ENCODE measurements at places on chromosomes 6 and 20. TPM values are rescaled to one million over a fixed set of nuclear protein-coding genes. Genes with fewer than 3 reads are reported as not detected.

GRCh38 chr20:3092611-3093379 is 8.3 kb upstream of the AVP start:
- peaks cover 12% of the 10 kb centered on the region for H3K4me1 ChIP-seq
- peak overlapping the region; percentile 84 for H3K4me3 ChIP-seq
- H3K36me3 ChIP-seq = no peaks in the 10 kb centered on the region
- H3K27ac ChIP-seq = peak overlapping the region; percentile 91
- H3K27me3 ChIP-seq = peaks cover 33% of the 10 kb centered on the region

Gene ID4
- not detected for total RNA-seq

Gene RAB5IF
- 122 TPM for total RNA-seq

Gene EDN3
- total RNA-seq = not detected

DNA sequence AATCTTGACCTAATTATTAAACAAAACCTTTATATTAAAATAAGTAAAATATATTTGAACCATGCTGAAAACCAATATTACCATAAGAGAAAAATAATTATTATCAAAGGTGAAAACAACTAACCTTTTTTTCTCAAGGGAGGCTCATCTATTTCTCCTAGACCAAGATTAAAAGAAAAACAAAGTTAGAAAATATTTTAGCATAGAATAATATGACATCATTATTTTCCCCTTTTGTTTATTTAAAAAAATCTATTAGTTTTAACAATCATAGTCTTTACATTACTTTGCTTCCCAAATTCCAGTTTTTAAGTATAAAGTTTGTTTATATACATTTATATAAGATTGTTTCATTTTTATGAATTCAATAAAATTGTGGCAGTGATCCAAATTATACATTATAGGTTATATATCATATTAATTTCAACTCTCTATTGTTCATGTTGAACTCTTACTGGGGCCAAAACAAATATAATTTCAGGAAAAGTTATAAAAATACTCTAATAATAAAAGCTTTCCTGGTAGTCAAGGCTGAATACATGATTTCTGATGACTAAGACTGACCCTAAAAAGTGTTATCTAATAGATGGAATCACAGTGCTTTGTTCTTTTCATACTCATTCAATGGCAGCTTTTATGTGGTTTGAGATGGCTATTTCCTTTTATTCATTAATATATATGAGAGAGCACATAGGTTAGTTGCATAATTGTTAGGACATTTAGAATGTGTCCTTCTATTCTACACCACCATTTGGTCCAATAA is 89.4 kb downstream of the TRDN start:
- H3K27ac ChIP-seq = no peak overlapping the region
- DNase-seq = no peak
- H3K36me3 ChIP-seq = no peaks in the 10 kb centered on the region
- no peak overlapping the region for H3K4me3 ChIP-seq
- no peaks in the 10 kb centered on the region for H3K4me1 ChIP-seq
- H3K27me3 ChIP-seq = no peaks in the 10 kb centered on the region

- peak overlapping the region; percentile 85 for H3K4me3 ChIP-seq
- H3K27me3 ChIP-seq = no peaks in the 10 kb centered on the region
- DNase-seq = peak; percentile 69
- peaks cover 79% of the 10 kb centered on the region for H3K4me1 ChIP-seq
Observed at GRCh38 chr20:50516180-50516934, 6.2 kb downstream of the PTPN1 start.

GRCh38 chr6:122347280-122347679 is 52.2 kb upstream of the HSF2 start:
- peaks cover 11% of the 10 kb centered on the region for H3K27me3 ChIP-seq
- DNase-seq = no peak
- no peak overlapping the region for H3K4me3 ChIP-seq
- no peaks in the 10 kb centered on the region for H3K4me1 ChIP-seq

Gene UTRN
- 45.1 TPM for total RNA-seq

GRCh38 chr20:50980071-50980681 is 21.6 kb downstream of the MOCS3 start:
- no peaks in the 10 kb centered on the region for H3K36me3 ChIP-seq
- peaks cover 14% of the 10 kb centered on the region for H3K4me1 ChIP-seq
- DNase-seq = no peak
- H3K27me3 ChIP-seq = peaks cover 19% of the 10 kb centered on the region
- H3K4me3 ChIP-seq = peak overlapping the region; percentile 3

DNA sequence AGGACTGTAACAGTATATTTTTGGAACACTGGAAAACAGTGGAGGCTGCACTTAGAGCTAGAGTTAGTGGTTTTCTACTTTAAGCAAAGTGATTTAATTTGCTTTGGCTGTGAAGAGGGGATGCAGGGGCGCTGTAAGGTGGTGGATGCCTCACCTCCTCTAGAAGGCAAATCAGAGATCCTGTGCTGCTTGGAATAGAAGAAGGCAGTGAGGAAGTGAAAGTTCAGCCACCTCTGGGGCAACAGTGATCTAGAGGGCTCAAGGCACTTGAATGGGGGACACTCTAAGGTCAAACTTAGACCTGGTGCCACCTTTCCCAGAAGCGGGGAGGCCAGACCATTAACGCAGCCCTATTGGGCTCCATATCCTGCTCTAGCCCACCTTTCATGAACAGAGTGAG is 19.0 kb upstream of the SNRPB2 start:
- peaks cover 2% of the 10 kb centered on the region for H3K36me3 ChIP-seq
- H3K27me3 ChIP-seq = peaks cover 27% of the 10 kb centered on the region
- no peak for DNase-seq
- no peak overlapping the region for H3K4me3 ChIP-seq
- H3K4me1 ChIP-seq = peaks cover 25% of the 10 kb centered on the region

GRCh38 chr20:37986873-37987601 is 46.2 kb downstream of the TTI1 start:
- H3K36me3 ChIP-seq = peaks cover 34% of the 10 kb centered on the region
- H3K27ac ChIP-seq = no peak overlapping the region
- no peak overlapping the region for H3K4me3 ChIP-seq
- no peak for DNase-seq
- peaks cover 22% of the 10 kb centered on the region for H3K4me1 ChIP-seq

DNA sequence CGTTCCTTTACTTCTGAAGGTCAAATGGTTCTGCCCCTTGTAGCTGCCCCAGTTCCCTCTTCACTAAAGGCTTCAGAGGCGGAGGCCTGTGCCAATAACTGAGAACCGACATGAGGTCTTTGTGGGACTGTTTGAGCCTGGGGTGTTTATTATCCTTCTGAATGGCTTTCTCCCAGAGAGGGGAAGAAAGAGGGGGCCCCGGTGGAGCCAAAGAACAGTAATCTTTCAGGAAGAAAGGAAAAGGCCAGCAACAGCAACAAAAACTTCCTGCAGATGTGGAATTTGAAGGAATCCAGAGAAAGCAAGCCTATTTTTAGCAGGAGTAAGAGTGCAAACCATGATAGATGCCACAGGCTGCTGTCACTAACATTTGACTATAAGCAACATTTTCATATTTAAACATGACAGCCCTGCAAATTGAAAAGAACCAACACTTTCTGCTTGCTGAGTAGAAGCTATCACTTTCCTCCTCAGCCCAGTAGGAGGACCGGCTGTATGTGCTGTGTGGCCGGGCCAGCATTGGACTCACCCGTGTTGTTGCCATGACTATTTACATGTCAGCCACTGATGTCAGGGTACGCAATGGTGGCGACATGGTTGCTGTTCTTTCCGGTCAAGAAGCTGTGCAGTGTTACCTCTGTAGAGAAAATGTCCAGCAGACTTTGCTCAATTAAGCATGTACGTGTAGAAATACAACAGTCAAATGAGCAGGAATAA is 121.3 kb downstream of the SOBP start:
- H3K4me3 ChIP-seq = no peak overlapping the region
- no peaks in the 10 kb centered on the region for H3K4me1 ChIP-seq
- peaks cover 28% of the 10 kb centered on the region for H3K27me3 ChIP-seq
- DNase-seq = no peak
- H3K27ac ChIP-seq = no peak overlapping the region
- no peaks in the 10 kb centered on the region for H3K36me3 ChIP-seq

Gene ECT2L
- total RNA-seq = not detected

DNA sequence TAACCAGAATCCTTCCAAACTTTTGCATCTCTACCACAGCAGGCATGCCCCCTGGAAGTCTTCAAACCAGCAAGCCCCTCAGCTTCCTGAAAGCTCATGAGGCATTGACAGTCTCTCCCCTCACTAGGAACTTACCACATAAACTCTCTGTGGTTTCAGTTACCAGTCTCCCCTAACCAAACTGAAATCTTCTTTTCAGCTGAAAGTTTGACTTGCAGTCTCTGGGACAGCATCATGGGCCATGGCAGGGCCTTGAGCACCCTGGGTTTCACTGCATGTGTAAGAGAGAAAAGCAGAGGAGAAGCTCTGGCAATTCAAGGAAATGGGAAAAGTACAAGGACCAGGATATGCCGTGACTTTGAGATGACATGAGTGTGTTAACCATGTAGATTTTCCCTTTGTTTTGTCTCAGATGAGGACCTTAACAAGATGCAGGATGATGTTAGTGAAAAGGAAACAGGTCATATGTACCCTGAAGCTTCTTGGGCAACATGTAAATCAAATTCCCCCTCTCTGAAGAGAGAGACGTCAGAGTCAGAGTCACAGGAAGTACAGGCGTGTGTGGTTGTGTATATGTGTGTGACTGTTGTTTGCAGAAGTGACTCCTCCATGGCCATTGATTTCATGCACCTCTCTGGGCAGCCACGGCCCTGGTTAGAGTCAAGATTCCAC is 106.3 kb downstream of the TNFRSF21 start:
- DNase-seq = peak; percentile 58
- H3K4me1 ChIP-seq = peaks cover 12% of the 10 kb centered on the region
- no peaks in the 10 kb centered on the region for H3K36me3 ChIP-seq
- H3K4me3 ChIP-seq = no peak overlapping the region
- peaks cover 2% of the 10 kb centered on the region for H3K27me3 ChIP-seq

DNA sequence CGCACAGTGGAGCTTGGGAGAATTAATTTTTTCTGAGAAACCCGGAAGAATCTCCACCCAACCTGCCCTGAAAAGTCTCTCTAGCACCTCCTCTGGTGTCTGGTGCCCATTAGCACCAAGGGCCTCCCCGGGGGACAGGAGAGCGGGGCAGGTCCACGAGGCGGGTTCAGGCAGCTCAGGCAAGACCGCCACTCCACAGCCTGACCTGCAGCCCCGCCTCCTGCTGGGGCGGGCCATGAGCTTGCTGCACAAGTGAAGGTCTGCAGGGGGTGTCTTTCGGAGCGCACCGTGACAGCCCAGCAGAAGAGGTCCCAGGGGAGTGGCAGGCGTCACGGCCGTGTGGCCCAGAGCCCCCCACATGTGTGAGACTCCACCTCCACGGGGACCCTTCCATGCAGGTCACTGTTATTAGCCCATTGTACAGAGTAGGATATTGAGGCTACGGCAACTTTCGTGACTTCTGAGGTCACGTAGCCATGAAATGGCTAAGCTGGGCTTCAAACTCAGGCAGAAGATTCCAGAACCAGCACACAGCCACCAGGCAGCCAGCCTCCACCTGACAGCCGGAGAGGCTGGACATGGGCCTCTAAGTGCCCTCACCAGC is 63.9 kb upstream of the SLCO4A1 start:
- no peak for DNase-seq
- no peak overlapping the region for H3K4me3 ChIP-seq
- H3K27ac ChIP-seq = no peak overlapping the region
- H3K27me3 ChIP-seq = peaks cover 33% of the 10 kb centered on the region

GRCh38 chr6:45854149-45854742 is 161.4 kb downstream of the CLIC5 start:
- peaks cover 7% of the 10 kb centered on the region for H3K27me3 ChIP-seq
- DNase-seq = no peak
- H3K4me1 ChIP-seq = no peaks in the 10 kb centered on the region
- no peak overlapping the region for H3K4me3 ChIP-seq
- no peaks in the 10 kb centered on the region for H3K36me3 ChIP-seq

GRCh38 chr20:9082741-9083140 is 13.9 kb downstream of the PLCB4 start:
- H3K27ac ChIP-seq = no peak overlapping the region
- H3K36me3 ChIP-seq = no peaks in the 10 kb centered on the region
- no peak overlapping the region for H3K4me3 ChIP-seq
- no peaks in the 10 kb centered on the region for H3K4me1 ChIP-seq
- DNase-seq = no peak
- no peaks in the 10 kb centered on the region for H3K27me3 ChIP-seq

Gene FOXP4
- 16.9 TPM for total RNA-seq

- no peak overlapping the region for H3K4me3 ChIP-seq
- no peak for DNase-seq
- peaks cover 44% of the 10 kb centered on the region for H3K27me3 ChIP-seq
- H3K36me3 ChIP-seq = no peaks in the 10 kb centered on the region
- no peaks in the 10 kb centered on the region for H3K4me1 ChIP-seq
Observed at GRCh38 chr6:6842291-6842690, 253.8 kb downstream of the LY86 start.

GRCh38 chr6:117629119-117629660 is 26.9 kb upstream of the GOPC start:
- no peak overlapping the region for H3K4me3 ChIP-seq
- no peaks in the 10 kb centered on the region for H3K4me1 ChIP-seq
- peaks cover 6% of the 10 kb centered on the region for H3K27me3 ChIP-seq
- no peak for DNase-seq

GRCh38 chr20:41635158-41635557 is 17.0 kb upstream of the CHD6 start:
- no peak for DNase-seq
- H3K4me3 ChIP-seq = no peak overlapping the region
- no peak overlapping the region for H3K27ac ChIP-seq
- peaks cover 15% of the 10 kb centered on the region for H3K27me3 ChIP-seq

DNA sequence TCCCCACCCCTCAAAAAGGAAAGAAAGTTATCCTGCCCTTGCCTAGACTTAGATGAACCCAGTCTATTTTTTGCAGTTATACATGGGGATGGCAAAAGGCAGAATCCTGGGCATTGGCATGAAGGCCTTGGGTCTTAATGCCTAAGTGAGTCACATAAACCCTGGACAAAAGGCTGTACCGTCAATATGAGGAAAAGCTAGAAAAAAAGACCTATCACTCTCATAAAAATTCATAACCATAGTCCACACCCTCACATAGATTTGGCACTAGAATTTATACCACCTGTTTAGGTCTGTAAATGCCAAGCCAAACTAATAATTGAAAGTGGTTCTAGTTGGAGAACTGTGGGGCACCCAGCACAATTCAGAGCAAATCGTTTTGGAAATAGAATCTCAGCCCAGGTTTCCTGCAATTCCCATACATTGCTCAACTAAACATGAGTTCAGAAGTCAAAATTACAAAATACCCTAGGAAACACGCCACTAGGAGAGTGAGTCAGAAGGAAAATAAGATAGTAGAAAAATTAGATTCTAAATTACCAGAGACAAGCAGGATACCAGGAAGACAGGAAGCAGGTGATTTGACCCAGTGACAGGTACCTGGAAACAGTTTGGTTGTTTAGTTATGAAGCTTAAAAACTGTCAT is 70.4 kb upstream of the FUCA2 start:
- peaks cover 12% of the 10 kb centered on the region for H3K36me3 ChIP-seq
- H3K4me3 ChIP-seq = no peak overlapping the region
- no peak overlapping the region for H3K27ac ChIP-seq

- no peaks in the 10 kb centered on the region for H3K36me3 ChIP-seq
- no peak overlapping the region for H3K27ac ChIP-seq
- H3K27me3 ChIP-seq = peaks cover 2% of the 10 kb centered on the region
- no peaks in the 10 kb centered on the region for H3K4me1 ChIP-seq
- H3K4me3 ChIP-seq = no peak overlapping the region
Observed at GRCh38 chr6:29236634-29237033, 64.9 kb upstream of the OR14J1 start.

GRCh38 chr20:25464501-25465242 is 57.2 kb downstream of the GINS1 start:
- DNase-seq = no peak
- H3K27ac ChIP-seq = no peak overlapping the region
- H3K36me3 ChIP-seq = no peaks in the 10 kb centered on the region
- no peak overlapping the region for H3K4me3 ChIP-seq
